ENCODE measurements at places on chromosomes 11 and 22.

DNA sequence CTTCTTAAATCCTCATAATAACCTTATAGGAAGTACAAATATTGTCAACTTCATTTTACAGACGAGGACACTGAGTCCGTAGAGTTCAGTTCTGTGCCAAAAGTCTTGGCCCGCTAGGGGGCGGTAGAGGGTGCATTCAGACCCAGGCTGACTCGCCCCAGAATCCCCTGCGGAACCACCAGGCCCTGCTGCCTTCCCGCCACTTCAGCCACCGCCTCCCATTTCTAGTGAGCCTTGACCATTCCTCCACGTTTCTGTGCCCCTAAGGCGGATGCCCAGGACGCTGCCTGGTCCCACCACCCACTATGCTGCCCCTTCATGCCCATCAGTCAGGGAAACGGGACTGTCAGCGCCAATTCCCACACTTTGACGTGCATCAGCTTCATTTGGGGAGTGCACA, 19.1 kb downstream of the SYT13 start:
- DNase-seq: no peak

DNA sequence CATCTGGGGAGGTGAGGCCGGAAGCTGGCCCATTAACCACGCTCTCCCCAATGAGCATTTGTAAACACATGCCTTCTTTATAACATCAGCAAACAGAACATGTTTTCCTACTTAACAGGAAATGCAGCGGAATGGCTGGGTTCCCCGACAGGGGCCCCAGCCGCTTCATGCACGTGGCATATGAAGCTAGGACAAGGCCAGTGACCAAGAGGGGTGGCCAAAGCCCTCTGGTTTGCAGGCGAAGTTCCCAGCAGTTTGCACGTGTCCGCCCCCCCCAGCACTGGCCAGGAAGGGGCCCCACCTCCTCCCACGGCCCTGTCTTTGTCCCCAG, 38.7 kb upstream of the LINC01488 start:
- DNase-seq: peak; percentile 87

GRCh38 chr11:372809-373715, 3.8 kb downstream of the B4GALNT4 start:
- no peak for DNase-seq

DNA sequence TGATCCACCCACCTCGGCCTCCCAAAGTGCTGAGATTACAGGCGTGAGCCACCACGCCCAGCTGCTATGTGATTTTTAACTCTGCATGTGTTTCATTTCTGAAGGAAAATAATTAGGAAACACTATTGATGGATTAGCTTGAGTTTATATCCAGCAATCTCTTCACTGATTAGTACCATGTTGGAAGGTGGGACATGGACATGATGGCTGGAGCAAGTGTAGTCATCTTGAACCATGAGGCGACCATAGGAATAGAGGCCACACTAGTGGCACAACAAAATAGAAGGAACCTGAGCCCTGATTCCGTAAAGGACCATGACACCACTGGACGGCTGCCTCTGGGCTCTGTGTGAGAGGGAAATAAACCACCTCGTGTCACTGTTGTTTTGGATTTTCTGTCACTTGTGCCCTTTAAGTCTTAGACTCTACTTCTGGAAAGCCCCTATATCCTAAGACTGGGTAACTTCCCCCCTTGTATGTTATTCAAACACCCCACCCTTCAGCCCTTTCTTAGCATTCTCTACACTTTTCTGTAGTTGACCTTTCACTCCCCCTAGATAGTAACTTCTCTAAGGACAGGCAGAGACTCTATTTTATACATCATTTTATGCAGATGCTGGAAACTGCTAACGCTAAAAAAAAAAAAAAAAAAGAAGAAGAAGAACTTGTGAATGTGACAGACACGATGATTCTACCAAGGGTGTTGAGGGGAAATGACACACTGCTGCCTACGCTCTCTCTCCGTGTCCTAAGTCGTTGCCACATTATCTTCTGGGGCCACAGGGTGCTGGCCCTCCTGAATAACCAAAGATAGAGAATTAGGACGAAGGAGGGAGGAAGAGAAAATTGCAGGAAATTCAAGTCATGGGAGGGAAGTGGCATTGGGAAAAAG, 2.7 kb upstream of the VPS37C start:
- no peak for DNase-seq

DNA sequence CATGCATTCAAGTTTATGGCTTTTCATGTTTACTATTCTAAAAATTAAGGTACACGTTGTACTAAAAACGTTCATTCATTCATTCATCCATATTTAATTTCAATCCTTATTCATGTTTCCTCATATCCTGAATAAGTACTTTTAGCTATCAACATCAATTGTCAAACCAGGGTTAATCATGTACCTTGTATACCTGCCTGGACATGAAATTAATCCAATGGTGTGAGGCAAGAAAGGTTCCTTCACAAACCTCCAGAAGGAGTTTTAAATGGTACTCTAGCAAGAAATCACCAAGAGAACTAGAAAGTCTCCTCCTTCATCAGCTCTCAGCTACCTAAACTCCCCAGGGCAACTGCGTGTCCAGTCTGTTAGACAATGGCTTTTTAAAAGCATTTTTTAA, 33.4 kb downstream of the TMEM123 start:
- DNase-seq: no peak

DNA sequence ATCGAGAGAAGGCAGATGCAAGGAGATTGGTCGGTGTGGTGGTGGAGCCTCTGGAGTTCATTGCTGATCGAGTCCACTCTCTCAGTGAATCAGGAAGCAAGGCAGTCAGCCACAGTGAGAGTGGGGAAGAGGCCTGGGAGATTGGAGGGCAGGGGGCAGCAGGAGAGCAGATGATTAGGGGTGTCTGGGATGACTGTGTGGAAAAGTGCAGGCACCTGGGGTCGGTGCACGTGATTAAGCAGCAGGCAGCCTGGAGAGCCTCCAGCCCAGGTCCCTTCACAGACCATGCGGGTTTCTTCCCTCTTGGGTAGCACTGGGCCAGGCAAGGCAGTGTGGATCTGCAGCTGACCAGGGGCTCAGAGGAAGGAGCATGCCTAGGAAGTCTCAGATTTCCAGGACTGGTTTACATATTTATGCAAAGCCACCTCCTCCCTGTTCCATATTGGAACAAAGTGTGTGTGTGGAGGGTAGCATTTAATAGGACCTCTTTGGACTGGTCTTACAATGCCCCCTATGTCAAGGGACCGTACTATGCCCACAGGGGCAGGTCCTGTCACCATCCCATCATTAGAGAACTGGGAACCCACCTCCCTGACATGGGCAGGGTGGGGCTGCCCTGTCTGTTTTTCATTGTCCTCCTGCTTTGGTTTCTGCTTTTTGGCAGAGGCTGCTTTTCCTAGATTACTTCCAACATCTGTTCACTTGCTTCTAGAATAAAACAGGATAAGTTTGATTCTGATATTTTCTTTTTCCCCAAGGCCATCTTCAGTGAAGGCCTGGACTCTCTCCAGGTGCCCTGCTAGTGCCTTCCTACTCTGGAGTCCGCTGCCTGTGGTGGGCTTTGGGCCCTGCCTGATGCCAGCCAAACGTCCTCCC, 14.0 kb upstream of the GDPD5 start:
- DNase-seq: no peak

DNA sequence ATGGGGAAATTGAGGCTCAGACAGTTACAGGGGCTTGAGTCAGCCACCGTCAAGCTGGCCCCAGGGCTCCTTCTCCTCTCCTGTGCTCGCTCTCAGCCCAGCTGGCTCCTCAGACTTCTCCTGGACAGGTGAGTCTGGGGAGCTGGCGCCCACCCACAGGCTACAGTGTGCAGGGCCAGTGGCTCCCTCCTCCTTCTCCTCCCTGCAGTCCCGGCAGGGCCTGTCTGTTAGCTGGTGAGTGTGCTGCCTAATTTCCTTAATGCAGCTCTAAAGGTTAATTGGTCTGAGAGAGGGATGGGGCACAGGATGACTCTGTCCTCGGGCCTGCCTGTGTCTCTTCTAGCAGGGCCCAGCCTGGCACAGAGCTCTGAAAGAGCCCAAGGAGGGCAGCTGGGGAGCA, 31.7 kb downstream of the LMO1 start:
- no peak for DNase-seq

DNA sequence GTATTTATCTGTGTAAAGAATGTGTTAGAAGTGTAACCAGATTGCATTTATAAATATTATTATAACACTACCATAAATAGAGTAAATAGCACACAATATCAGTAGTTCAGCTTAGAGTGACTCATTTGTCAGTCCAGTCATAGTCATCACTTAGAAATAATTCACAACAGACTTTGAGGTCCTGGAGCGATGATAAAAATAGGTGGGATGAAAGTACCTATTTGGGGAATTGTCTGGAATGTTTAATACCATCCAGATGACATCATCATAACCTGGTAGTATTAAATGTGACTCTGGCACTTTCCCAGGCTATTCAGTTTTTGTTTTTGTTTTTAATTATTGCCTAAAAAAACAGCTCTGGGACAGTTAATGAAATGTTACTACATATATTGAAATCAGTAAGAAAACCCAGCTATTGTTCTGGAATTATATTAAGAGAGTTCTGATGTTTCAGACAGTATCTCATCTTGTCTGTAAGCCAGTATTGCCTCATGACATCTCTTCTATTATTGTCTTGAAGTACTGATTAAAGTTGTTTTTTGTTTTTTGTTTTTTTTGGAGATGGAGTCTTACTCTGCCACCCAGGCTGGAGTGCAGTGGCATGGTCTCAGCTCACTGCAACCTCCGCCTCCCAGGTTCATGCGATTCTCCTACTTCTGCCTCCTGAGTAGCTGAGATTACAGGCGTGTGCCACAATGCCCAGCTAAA, 74.8 kb downstream of the SIK2 start:
- DNase-seq: no peak

DNA sequence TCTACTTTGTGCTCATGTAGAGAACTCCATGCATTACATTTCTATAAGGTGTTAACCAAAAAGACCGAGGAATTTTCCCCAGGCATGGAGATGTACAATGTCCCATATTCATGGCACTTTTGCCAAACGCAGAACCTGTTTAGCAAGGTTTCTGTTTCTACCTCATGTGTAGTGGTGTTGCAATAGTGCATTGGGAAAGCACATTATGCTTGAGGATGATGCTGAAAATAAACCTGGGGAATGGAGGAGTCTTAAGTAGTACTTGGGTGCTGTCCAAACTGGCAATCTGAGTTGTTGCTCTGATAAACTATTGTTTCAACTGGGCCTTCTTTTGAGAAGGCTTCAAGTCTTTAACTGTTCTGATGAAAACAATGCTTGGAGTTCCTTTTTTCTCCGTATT, 11.5 kb upstream of the MUC15 start:
- no peak for DNase-seq

DNA sequence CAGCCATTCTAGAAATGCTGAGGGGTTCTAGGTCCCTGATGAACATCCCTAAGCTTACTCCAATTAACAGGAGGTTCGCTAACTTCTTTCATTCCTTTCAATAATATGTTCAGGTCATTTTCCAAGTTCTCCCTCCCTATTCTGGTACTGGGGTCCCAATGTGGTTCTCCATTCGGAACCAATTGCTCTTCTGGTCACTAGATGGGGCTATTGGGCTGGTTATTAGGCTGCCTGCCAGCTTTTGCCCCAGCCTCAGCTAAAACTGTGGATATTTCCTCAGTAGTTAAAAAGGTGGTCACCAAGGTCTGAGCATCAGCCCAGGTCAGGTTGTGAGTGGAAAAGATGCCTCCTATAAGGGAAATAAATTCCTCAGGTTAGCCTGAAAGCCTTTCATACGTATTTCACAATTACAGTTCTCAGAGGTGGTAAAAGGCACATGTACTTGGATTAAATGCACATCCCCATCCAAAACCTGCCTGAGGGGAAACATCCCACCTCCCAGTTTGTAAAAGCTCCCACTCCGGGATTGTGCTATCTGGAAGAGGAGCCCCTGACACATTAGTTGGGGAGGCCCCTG, 161.1 kb upstream of the CCDC179 start:
- DNase-seq: no peak

DNA sequence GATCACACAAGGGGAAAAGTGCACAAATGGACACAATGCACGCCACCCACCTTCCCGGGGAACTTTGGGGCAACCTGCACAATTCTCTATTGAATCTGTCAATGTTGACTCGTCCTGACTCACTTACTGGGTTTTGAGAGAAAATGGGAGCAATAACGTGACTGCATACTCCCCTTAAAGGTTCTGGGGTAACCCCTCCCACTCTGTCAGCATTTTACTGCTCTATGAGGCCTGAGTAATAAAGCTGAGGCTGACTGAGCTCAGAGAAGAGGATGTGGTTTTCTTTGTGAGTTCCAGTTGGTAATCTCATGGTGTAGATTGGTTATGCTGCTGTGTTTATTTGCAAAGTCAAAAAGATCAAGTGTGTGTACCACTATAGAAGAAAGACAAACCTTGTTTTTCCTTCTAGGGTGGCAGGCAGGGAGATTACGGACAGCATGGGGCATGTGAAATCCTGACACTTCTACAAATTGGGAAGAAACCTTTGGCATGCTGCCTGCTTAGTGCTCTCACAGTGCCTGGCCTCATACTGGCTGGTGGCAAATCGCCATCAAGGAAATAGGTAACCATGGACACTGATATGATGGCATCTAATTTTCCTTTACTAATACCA, 16.1 kb upstream of the APOA1 start:
- DNase-seq: no peak

DNA sequence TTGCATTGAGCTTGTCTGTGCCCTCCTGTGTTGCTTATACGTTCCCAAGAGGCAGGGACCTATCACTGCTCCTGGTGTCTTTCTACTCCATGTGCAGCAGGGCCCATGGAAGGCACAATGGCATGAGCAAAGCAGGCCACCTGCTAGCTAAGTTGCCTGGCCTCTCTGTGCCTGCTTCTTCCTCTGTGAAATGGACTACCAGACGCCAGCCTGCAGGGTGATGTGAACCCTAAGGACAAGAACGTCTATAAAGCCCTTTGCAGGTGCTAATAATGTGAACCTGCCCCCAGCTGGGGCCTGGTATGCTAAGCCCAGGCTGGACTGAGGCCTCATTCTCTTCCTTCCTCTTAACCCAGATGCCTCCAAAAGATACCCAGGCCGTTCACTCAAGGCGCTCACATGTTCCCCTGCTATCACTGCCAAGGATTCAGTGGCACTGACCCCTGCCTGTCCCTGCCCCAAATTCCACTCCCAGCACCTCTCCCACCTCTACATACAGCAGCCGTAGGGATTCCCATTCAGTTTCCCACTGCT, 4.0 kb downstream of the GUCD1 start:
- DNase-seq: no peak
